Gastroesophageal sphincter (tissue), 4 donors: ENCODE measurements at places on chromosomes 16 and 17. TPM values are rescaled to one million over a fixed set of nuclear protein-coding genes. Genes with fewer than 3 reads are reported as not detected.
A peak's percentile ranks its signal among the peaks of the same experiment; 100 is the strongest.

ZP2 gene
- not detected for total RNA-seq

CACNG3 gene
- total RNA-seq = not detected

AURKB gene
- 0.54 TPM for total RNA-seq

TM4SF5 gene
- not detected for total RNA-seq

IL17C gene
- not detected for total RNA-seq

RRAD gene
- 61.7 TPM for total RNA-seq

MYLK3 gene
- 0.54 TPM for total RNA-seq

DNA sequence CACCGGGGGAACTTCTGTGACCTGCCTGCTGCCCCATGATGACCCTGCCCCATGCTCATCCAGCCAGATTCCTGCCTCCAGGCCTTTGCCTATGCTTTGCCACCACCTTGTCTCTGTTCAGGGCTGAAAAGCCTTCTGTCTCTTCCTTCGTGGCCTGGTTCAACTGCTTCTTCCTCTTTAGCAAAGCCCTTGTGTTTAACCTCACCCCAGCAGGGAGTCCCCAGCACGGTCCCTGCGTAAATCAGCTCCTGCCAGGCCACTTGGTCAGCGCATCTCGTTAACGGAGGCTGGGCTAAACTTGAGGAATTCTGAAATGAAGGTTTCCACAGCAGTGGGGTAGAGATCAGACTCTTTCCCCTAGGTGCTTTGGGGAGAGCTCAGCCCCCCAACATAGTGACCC, 16.1 kb upstream of the KCNJ12 start:
- no peak for ATAC-seq

GRCh38 chr16:50967827-50968612, 183.1 kb downstream of the SALL1 start:
- ATAC-seq = no peak

- ATAC-seq = peak; percentile 56
Observed at GRCh38 chr17:74786431-74787055, 10.4 kb upstream of the NAT9 start.

- peak; percentile 92 for ATAC-seq
Observed at GRCh38 chr16:74998481-74999218, at the start of gene ZNRF1. Gene ZNRF1 (plus strand): TSS chr16:74999024. CDS start chr16:74999672, 648 bp downstream.
